Body of pancreas (tissue), 4 donors: ENCODE measurements at places on chromosomes 5 and 9. TPM values are rescaled to one million over a fixed set of nuclear protein-coding genes. Genes with fewer than 3 reads are reported as not detected.

SCAI gene
- 7.6 TPM for total RNA-seq

ENG gene
- total RNA-seq = 20.2 TPM

FAM221B gene
- 0.33 TPM for total RNA-seq

CD74 gene
- 405 TPM for total RNA-seq

TBC1D2 gene
- 3.3 TPM for total RNA-seq

FOXD4L3 gene
- not detected for total RNA-seq

EFCAB9 gene
- not detected for total RNA-seq

PCDHGA10 gene
- 5.3 TPM for total RNA-seq

FGFR4 gene
- total RNA-seq = 63.9 TPM

CENPH gene
- total RNA-seq = 2.6 TPM

CXXC5 gene
- 87.7 TPM for total RNA-seq

NUTM2F gene
- total RNA-seq = not detected
